Uterus (tissue), 4 donors: ENCODE measurements at places on chromosomes 11 and 22.

- no peak overlapping the region for H3K4me3 ChIP-seq
- H3K27ac ChIP-seq, result no peak overlapping the region
- no peaks in the 10 kb centered on the region for H3K36me3 ChIP-seq
- peaks cover 6% of the 10 kb centered on the region for H3K4me1 ChIP-seq
Measured at GRCh38 chr11:76369406-76369805, 11.5 kb downstream of the THAP12 start.

GRCh38 chr22:47209547-47210023 is 447.1 kb downstream of the TBC1D22A start:
- no peaks in the 10 kb centered on the region for H3K36me3 ChIP-seq
- H3K27me3 ChIP-seq, result no peaks in the 10 kb centered on the region
- H3K4me1 ChIP-seq, result no peaks in the 10 kb centered on the region
- no peak for DNase-seq
- H3K4me3 ChIP-seq, result no peak overlapping the region

DNA sequence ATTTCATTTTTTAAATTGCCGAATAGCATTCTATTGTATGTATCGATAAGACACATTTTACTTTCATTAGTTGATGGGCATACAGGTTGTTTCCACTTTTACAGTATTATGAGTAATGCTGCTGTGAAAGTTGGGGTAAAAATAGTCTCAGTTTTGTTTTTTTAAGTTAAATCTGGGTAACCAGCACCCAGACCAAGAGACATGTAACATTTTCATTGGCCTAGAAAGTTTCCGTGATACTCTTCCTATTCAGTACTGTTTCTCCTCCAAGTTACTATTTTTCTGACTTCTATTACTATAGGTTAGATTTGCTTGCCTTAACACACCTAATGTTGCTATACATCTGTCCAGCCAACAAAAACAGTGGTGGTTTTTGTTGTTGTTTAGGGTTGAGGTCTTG is 12.3 kb downstream of the IPO7 start:
- no peaks in the 10 kb centered on the region for H3K4me1 ChIP-seq
- no peaks in the 10 kb centered on the region for H3K36me3 ChIP-seq
- no peak for DNase-seq
- no peaks in the 10 kb centered on the region for H3K27me3 ChIP-seq

DNA sequence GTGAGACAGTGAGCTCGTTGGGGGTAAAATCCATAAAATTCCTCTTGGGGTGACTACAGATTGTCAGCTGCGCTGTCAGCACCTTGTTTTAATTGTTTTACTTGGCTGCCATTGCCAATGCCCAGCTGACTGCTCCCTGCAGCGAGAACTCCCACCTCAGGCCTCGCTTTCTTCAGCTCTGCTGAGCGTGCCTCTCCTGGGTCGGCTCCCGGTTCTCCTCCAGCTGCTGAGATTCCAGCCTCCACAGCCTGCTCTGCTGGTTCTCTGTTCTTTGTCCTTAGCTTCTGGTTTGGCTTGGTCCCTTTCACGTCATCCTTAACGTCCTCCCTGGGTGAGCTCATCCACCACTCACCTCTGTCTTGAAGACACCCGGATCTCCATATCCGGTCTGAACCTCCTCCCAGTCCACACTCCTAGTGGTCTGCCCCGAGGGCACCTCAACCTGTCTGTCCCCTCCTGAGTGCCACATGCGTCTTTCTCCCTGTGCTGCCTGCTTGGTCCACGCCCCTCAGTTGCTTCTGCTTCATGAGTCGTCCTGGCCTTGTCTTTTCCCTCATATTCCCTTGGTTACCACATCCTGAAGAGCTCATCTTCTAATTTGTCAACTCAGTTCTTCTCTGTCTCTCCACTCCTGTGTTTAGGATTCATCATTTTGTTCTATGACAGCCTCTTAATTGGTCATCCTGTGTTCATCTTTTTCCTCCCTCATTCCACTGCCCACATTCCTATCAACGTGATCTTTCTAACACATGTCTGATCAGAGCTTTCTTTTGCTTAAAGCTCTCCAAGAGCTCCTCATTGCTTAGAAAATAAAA is 35.6 kb downstream of the BMAL1 start:
- H3K4me3 ChIP-seq, result no peak overlapping the region
- H3K4me1 ChIP-seq, result no peaks in the 10 kb centered on the region
- no peak for DNase-seq
- H3K27me3 ChIP-seq, result no peaks in the 10 kb centered on the region
- no peaks in the 10 kb centered on the region for H3K36me3 ChIP-seq
